ENCODE measurements at places on chromosomes 1 and 21. TPM values are rescaled to one million over a fixed set of nuclear protein-coding genes. Genes with fewer than 3 reads are reported as not detected.

DNA sequence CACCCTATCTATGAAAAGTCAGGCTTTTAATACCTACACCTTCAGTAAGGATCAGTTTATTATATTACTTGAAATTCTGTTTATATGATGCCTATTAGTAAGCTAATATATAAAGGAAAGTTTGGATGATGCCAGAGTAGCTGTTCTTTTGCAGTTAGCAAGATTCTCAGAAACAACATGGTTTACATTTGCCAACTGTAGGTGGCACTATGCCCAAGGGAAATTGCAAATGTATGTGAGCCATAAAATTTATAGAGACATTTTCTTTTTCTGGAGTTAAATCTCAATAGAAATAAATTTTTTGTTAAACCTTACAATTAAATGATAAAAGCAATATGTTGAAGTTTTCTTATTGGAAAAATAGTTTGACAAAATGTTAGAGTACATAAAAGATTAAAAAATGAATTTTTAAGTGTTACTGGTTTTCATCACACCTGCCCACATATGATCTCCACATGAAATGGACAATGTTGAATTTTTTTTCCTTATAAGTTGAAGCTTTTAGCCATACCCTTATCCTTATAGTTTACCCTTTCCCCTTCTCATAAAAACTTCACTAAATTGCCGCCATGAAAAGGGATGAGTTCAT, 32.1 kb upstream of the EPHX4 start:
- DNase-seq, result peak; percentile 25

- DNase-seq, result no peak
Observed at GRCh38 chr1:17277511-17278159, 28.7 kb downstream of the PADI3 start.

GRCh38 chr1:2591581-2592261, 5.1 kb downstream of the PRXL2B start:
- DNase-seq, result no peak

Gene GPR157
- total RNA-seq, result 4.5 TPM
